NCI-H526 treated with DMSO at 0.1 percent for 48 hours (cell line): ENCODE measurements at places on chromosomes 3 and 15.

- no peak for DNase-seq
Observed at GRCh38 chr15:79680720-79681119, 216.1 kb downstream of the MTHFS start.

DNA sequence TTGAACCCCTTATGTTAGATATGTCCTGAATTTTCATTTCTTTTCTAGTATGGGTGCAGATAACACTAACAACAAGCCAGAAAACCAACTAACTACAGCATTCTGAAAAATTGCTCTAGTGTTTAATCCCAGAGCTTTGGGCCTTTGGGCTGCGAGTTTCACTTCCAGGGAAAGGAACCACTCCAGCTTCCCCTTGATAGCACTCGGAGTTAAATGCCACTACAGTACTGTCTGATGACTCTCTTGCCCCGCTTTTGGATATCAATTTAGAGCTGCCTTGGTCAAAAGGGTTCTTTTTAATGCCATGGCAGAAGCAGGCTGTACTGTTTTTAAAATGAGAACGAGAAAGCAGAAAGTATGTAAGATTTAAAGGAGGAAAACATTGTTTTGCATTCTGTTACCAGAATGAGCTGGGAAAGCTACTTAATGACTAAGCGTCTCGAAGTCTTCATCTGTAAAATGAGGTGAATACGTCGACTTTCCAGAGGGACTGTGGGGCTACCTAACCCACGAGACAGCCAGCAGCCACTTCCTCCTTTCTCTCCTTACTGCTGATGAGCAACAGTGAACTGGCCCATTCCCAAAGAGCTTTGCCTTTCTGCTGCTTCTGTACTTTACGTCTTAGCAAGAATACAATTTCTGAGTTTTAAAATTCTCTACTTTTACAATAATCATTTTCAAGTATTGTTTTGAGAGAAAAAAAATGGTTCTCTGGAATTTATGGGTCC is 299.3 kb upstream of the LYSMD4 start:
- DNase-seq: no peak

GRCh38 chr3:48687220-48687678 is 1.5 kb upstream of the NCKIPSD start:
- no peak for DNase-seq

GRCh38 chr3:135240426-135240825 is 445.4 kb downstream of the EPHB1 start:
- no peak for DNase-seq

- no peak for DNase-seq
Observed at GRCh38 chr3:78349571-78349970, 1309.7 kb downstream of the ROBO2 start.

DNA sequence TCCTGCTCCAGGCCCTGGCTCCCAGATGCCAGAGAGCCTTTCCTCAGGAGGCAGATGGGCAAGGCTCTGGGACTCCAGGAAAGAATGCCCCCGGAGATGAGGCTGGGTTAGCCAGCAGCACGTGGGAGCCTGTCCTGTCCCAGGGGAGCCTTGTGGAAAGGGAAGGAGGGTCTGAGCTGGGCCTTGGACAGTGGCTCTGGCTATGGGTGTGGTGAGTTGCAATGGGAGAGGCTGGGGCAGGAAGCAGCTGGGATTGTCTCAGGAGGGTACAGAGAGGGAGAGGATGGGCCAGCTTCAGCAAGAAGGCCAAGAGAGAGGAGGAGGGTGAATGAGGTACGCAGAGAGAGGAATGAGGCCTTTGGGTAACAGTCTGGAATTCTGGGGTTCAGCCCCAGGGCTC is 17.4 kb upstream of the CACNA2D2 start:
- no peak for DNase-seq

DNA sequence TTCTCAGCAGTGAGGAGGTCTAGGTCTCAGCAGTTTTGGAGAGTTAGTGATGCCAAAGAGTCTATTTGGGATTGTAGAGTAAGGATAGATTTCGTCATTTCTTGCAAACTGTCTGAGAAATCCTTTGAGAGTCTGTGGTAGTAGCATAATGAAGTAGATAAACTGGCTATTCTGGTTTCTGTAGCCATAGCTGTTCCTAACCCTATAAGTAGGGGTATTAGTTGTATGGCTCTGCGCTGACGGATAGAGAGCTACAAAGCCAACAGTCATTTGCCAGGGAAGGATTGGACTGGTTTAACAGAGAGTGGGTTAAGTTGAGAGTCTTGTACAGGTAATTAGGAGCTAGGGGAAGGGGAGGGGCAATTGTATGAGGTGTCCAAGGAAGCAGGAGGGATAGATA is 50.6 kb downstream of the KLHDC8B start:
- DNase-seq: no peak

GRCh38 chr15:65254356-65254755 is 32.3 kb downstream of the PARP16 start:
- DNase-seq: no peak

GRCh38 chr15:98980899-98981228 is 26.7 kb downstream of the PGPEP1L start:
- DNase-seq: no peak
